Mesothelial cell of epicardium (in vitro differentiated cells): ENCODE measurements at places on chromosomes 3 and 15.
A peak's percentile ranks its signal among the peaks of the same experiment; 100 is the strongest.

DNA sequence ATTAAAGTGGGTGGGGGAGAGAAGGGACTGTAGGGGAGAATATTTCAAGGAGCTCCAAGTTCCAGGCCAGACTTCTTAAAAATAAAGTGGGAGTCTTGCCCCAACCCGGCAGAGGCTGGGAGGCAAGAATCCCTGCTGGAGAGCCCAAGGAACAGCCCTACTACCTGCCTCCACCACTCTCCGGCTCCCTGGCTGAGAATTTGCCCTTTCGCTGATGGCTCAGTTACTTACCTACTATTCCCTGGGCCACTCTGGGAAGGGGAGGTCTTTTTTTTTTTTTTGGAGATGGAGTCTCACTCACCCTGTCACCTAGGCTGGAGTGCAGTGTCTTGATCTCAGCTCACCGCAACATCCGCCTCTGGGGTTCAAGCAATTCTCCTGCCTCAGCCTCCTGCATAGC, 15.5 kb downstream of the MYL3 start:
- DNase-seq, result no peak

- DNase-seq, result no peak
Observed at GRCh38 chr3:59286791-59287531, 237.1 kb upstream of the CFAP20DC start.

- DNase-seq, result no peak
Observed at GRCh38 chr15:43225201-43225949, 4.6 kb upstream of the EPB42 start.

DNA sequence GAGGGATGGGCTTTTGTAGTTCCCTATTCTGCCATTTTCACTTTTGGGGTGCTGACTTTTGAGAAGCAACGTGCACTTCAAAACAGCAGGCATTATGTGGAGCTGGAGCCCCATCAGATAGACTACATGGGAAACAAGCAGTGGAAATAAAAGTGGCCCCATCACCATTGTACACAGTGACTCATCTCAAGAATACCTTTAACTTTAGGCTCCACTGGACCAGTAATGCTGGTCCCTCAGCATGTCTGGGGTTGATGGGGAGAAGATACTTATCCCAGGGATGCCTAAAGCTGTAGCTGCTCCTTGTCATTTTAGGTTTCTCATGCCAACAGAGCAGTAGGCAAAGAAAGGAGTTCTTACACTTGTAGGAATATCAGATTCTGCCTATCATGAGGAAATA, 45.0 kb downstream of the LSM3 start:
- DNase-seq, result no peak

GRCh38 chr15:25663515-25663914, 199.6 kb downstream of the ATP10A start:
- no peak for DNase-seq

DNA sequence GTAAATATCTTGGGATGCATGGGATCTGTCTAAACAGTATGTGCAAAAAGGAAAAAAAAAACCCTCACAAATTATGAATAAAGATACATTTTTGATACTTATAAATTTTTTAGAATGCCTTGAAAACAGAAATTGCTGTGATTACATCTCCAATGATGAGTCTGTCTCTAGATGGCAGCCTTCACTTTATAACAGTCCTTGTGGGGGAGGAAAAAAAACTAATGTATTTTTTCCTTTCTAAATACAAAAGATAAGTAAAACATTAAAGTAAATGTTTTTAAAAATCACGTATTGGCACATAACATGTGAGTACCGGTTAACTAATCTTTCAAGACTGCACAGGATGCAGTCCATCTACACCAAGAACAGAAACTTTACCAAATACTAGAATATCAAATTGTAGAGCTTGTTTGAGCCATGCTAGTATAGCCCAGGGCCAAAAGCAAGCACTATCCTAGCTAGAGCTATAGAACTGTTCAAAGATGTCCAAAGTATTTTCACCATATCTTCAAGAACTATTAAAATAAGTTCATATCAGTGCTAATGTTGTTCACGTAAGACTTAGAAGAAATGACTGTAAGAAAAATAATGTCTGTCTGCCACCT, 206.4 kb downstream of the STAG1 start:
- DNase-seq, result no peak

DNA sequence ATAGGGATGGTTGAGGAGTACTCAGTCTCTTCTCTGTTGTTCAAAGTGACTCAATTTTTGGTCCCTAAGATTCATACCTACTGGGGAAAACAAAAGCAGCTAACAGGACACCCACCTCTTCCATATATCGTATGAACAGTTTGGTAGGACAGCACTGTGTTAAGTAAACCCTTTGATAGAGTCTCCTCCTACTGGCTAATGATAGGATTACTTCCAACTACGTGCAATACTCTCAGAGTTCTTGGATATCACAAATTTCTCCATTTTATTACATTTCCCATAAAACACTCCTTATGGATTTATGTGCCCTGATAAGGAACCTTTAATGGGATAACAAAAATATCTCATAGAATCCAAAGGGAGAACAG, 200.2 kb upstream of the GOLGA6L4 start:
- DNase-seq, result no peak

DNA sequence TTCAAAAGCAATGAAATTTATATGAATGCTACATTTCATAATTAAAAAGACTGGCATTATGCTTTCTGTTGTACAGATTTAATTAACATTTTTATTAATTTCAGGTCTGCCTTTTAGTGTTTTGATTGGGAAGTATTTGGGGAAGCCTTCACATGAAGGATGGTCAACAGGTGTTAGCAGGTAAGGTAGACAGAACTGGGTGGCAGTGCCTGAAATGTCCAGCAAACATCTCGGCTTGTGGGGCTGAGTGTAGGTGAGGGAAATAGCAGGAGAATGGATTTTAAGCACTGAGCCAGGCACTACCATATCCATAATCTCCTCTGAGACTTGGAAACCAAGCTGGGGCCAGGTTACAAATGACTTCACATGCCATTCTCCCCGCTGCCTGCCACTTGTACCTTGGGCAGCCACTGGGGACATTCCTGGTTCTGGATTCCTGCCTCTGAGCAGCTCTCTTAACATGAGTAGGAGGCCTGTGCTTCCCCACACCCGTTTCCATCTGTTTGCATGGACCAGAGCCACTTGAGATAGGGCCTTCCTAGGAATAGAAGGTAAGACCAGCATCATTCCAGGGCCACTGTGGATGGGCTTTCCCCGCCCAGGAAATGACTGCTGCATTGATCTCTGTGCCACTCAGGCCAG, 125.9 kb upstream of the HES1 start:
- DNase-seq, result no peak

DNA sequence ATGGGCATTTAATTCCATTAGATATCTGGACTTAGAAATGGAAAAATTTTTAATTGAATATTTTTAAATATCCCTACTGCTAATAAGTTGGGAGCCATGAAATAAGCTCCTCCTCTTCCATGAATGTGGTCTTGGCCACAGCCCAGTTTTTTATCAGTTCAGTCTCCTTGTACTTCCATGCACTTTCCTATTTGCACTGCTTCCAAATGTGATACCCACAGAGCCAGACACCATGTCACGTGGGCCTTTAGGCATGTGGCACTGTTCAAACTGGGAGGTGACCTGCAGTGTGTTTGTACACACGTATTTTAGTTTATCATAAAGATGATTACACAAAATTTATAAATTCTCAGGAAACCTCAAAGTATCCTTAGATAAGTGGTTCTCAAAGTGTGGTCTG, 80.1 kb upstream of the DGKG start:
- DNase-seq, result no peak

- DNase-seq, result no peak
Observed at GRCh38 chr15:69557020-69557706, 104.5 kb downstream of the RPLP1 start.

- DNase-seq, result no peak
Observed at GRCh38 chr3:150248116-150248887, 159.8 kb upstream of the TSC22D2 start.

DNA sequence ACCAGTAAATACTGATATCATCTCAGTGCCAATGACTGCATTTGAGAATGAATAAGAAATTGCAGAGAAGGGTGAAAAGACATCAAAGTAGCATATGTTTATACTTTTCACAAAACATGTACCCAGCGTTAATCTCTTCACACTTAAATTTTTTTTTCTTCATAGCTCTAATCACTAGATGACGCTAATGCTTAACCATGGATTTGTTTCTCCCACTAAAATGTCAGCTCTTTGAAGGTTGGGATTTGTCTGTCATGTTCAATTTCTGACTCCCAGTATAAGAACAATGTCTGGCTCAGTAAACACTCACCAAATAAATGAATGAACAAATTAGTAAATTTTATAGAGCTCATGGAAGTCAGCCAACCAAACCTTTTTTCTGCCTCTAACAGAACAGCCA, 78.3 kb upstream of the LMCD1 start:
- DNase-seq, result no peak

- DNase-seq, result no peak
Observed at GRCh38 chr3:47370887-47371697, 9.7 kb upstream of the PTPN23 start.

- DNase-seq, result peak; percentile 43
Observed at GRCh38 chr15:87877114-87877810, 379.3 kb downstream of the NTRK3 start.

GRCh38 chr15:35304389-35304788, 219.3 kb upstream of the NANOGP8 start:
- no peak for DNase-seq

GRCh38 chr3:63478990-63479660, 173.3 kb upstream of the SNTN start:
- no peak for DNase-seq

DNA sequence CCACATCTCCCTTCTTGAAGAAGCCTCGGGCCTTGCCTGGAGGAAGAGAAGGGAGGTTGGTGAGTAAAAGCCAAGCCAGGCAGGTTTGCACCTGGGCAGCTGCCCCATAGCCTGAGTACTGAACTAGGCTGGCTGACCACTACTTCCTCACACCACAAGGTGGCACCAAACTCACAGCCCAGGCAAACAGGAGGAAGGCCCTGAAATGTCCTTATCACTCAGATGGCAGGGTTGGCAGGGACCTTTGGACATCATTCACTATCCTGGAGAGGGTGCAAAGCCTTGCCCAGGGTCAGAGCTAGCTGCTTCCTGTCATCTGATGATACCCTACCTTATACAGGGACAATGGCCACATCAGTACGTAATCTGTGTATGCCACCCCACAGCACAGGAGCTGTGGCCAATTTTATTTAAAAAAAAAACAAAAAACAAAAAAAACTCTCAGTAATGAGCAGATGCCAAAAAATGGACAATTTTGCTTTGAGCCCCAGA, 2.2 kb upstream of the GRAMD2A start:
- DNase-seq, result peak; percentile 71

DNA sequence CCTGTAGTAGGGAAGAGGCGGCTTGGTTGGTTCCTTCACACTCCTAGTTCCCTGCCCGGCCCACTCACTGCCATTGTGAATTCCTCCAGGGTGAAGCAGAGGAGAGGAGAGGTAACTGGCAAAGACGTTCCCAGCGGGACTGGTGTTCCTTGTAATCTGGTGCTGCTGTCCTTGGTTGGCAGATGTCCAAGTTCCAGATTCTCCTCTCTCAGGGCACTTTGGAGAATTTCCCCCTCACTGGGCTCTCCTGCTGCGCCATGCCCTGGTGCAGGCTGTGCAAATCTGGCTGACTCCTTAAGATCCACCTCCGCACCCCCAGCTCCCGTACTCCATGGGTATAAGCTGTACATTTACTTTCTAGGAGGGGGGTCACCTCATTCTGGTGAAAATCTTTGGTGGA, 37.3 kb downstream of the THSD4 start:
- DNase-seq, result no peak

GRCh38 chr3:12323237-12323636, 34.4 kb downstream of the PPARG start:
- DNase-seq, result no peak

- DNase-seq, result no peak
Observed at GRCh38 chr3:192082730-192083660, 622.0 kb downstream of the PYDC2 start.

GRCh38 chr3:177411201-177411600, 213.9 kb upstream of the TBL1XR1 start:
- DNase-seq, result no peak

- no peak for DNase-seq
Observed at GRCh38 chr3:196585044-196585757, 16.7 kb downstream of the FBXO45 start.

DNA sequence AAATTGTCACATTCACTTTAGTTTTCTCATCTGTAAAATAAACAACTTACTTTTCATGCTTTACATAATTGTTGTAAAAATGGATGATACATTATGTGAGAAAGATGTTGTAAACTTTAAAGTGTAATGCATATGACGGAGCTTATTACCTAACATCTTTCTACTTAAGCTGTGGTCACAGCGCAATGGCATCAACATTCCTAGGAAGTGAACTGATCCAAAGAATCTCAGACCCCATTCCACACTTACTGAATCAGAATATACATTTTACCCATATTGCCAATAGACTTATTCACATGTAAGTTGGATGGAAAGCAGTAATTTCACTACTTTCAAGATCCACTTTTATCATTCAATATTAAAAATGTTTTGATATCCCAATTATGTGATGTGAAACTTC, 497.5 kb downstream of the FGF12 start:
- no peak for DNase-seq

GRCh38 chr3:170670504-170670903, 84.6 kb upstream of the SLC7A14 start:
- no peak for DNase-seq

DNA sequence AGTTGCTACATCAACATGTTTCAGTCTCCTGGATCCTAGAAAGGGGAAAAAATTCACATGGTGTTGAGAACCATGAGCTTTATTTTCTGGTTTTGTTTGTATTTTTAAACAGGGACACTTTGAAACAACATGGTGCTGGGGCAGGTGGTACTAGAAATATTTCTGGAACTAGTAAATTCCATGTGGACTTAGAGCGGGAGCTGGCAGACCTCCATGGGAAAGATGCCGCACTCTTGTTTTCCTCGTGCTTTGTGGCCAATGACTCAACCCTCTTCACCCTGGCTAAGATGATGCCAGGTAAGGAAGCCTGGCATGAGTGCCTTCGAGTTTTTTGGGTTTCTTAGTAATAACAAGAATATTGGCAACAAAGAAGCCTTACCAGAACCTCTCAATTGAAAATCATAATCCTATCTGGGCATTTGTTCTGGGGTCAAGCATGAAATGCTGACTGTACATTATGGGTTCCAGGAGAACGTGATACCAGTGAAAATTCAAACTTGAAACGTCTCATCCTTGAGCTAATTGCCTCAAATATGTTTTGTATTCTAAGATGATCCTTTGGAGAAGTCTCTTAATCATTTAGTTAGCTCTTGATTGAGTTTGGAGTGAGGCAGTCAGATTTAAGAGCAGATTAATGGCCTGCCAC, 7.9 kb downstream of the ALAS1 start:
- DNase-seq, result no peak

- peak; percentile 46 for DNase-seq
Observed at GRCh38 chr3:151838574-151839312, 24.8 kb downstream of the AADAC start.

DNA sequence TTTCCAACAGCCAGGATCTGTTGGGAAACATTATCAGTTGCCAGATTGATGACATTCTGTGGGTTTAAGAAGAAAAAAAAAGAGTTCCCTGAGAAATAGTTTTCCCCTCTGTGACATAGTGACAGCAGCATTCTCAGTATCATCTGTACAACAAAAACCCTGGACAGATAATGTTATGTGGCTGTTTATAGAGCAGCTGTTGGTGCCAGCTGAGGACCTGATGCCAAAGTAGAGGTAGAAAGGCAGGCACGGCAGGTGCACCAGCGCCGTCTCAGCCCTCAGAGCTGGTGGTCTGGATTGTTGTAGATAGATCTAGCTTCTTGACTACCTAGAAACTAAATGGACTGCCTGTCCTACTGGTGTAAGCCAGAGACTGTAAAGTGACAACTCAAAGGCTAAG, 56.2 kb upstream of the FILIP1L start:
- DNase-seq, result no peak

GRCh38 chr15:23687143-23687470, at the start of gene NDN:
Gene NDN (minus strand): TSS chr15:23687305. CDS start chr15:23687217, 88 bp downstream.
- peak; percentile 72 for DNase-seq
